ENCODE measurements at places on chromosomes 1 and 21.

DNA sequence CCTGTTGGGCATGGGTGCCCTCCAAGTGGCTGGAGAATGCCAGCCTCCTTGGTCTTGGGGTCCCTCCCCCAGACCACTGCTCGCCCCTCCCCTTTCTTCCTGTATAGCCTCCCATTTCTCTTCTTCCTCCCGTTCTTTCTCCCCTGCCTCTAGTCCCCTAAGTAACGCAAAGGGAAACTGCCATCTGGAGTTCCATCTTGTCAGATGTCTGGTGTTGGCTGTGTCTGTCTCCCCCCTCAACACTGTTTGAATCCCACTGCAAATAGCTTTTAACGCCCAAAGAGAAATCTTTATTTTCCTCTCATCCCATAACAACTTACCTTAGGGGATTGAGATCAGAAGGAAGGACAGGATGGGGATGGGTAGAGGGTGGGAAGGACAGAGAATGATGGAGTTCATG, 55.3 kb upstream of the CSF3R start:
- DNase-seq = no peak

- no peak for DNase-seq
Observed at GRCh38 chr1:83090195-83090594, 908.7 kb downstream of the TTLL7 start.

- peak; percentile 22 for DNase-seq
Observed at GRCh38 chr21:46046471-46046870, 51.4 kb upstream of the COL6A2 start.

DNA sequence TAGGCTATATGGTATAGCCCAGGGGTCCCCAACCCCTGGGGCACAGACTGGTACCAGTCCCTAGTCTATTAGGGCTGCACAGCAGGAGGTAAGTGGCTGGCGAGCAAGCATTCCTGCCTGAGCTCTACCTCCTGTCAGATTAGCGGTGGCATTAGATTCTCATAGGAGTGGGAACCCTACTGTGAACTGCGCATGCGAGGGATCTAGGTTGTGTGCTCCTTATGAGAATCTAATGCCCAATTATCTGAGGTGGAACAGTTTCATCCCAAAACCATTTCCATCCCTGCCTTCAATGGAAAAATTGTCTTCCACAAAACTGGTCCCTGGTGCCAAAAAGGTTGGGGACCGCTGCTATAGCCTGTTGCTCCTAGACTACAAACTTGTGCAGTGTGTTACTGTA, 22.8 kb upstream of the ZBTB8A start:
- no peak for DNase-seq

GRCh38 chr1:154304664-154305337, 16.1 kb upstream of the AQP10 start:
- no peak for DNase-seq

- DNase-seq = no peak
Observed at GRCh38 chr1:183444243-183444642, 26.1 kb upstream of the NMNAT2 start.

GRCh38 chr1:14545422-14546025, 53.0 kb upstream of the KAZN start:
- DNase-seq = no peak

DNA sequence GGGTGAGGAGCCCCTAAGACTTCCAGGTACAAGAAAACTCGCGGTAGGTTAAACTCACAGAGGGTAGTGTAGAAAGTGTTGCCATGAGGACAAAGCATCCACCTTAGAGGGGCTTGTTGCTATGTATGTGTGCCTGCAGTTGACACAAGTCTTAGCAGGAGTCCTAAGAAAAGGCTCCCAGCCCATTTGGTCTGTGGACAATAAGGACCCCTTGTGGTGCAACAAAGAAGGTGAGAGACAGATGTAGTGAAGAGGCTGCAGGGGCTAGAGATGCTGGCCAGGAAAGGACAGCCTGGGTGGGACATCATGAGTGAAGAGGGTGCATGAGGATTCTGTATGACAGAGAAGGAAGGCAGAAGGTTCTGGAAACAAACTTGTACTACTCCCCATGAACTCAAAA, 36.3 kb upstream of the IL10 start:
- DNase-seq = no peak

DNA sequence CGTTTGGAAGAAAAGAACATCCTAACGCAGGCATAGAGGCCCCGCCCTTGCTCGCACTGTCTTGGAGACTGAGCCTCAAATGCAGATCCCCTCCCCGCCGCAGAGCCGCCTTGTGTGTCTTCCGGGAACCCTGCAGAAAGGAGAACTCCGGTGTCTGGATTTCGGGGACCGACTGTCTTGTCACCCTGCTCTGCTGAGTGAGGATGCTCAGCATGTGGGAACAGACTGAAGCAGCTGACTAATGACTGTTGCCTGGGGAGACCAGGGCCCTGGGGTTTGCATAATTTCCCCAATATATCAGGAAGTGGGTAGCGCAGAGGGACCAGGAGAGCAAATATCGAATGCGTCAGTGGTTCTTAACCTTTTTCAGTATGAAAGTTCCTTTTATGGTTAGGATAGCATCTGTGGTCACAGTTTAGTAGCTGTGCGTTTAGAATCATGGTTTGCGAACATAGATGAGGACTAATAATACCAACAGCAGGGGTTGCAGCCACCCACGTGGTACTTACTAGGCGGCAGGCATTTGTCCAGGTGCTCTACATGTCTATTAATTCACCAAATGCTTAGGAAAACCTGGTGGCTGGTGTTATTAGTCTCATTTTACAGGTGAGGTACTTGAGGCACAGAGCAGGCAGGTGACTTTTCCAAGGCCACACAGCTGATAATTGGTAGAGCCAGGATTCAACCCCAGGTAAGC, 14.3 kb downstream of the GPR137B start:
- DNase-seq = no peak

DNA sequence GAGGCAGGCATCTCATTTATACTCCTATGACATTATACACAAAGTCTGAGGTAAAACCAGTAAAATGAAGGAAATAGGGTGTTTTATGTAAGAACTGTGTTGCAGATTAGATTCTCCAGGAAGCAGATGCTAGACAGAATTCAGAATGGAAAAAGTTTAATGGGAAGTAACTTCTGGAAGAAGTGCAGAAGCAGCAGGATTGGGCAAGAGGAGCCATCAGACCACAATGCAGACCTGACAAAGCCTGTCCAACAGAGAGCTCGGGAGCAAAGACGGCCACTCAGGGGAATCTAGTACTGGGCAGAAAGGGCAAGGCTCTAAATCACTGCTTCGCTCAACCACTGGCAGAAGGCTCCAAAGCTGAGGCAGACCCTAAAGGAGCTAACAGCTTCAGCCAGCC, 33.7 kb downstream of the FBXO42 start:
- DNase-seq = no peak

DNA sequence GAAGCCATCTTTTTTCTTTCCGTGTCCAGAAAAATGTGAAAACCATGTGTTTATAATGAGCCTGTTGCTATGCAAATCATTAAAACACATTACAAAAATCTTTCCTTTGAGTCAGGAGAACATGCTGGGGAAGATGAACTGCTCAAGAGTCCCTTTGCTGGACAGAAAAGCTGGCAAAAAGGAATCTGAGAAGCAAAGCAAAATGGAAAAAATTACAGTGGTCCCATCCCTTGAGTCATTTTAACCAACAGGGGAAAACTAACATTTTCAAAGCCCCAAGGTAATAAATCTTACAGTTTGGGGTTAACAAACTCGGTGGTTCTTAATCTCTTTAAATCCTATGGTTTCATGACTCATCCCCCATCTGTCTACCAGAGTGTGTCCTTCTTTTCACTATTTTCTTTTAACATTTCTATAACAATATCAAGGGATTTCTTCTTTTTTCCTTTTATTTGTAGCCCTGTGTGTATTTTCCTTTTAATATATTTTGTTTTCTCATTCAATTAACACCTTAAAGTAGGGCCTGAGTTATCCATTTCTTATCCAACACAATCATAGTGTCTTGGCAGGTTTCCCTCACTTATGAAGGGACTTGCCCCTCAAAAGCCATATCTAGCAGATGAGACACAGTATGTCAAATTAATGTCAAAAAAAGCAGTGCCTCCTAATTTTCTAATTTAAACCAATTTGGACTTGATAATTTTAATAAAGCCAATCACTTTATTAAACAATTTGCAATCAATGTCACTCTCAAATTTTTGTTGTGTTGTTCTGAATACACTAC, 105.4 kb downstream of the PTPN14 start:
- no peak for DNase-seq

DNA sequence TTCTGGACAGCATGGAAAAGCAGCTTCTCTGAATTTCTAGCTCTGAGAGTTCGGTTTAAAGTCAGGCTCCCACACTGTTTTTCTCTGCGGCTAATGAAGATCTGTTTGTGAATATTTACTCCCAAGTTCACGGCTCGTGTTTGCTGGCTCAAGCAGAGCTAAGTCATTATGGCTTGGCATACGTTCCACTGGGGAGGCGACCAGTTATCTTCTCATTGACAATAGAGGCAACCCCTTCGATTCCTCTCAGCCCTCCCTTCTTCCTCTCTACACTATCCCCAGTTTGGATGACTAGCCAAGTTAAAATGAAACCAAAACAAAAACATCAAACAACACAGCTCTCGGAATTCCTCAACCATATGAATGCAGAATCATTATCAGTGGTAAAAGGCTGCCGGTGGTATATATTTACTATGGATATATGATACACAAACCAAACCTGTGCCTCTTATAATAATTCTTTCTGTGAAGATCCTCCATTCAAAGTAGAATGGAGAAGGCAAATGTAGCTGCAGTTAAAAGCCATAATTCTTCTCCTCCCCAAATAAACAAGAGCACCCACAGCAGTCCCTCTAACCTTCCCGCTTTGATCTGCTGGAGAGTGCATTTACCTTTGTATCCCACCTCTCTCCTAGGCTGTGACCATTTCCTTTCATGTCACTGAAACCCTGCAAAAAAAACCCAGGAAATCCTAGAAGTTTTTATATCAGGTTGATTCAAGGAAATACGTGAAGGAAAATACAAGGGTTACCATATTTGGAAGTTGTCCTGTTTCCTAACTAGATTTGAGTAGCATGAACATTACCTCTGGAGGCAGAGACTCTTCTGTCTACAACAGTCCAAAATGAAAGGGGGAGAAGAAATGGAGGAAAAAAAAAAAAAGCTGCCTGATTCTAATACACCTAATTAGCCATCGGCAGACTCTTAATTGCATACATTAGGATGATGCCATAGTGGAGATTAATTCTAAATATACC, 108.3 kb upstream of the USH2A start:
- DNase-seq = no peak

- no peak for DNase-seq
Observed at GRCh38 chr1:22778408-22778807, 67.8 kb downstream of the EPHB2 start.

GRCh38 chr21:29334717-29335428, 36.2 kb downstream of the BACH1 start:
- DNase-seq = no peak

GRCh38 chr1:223715604-223716172, 3.3 kb downstream of the CAPN2 start:
- no peak for DNase-seq

- DNase-seq = no peak
Observed at GRCh38 chr1:34978921-34979320, 6.2 kb downstream of the TMEM35B start.

- no peak for DNase-seq
Observed at GRCh38 chr1:236868625-236869467, 73.8 kb downstream of the MTR start.
